ENCODE measurements at places on chromosomes 12 and 14.

- peak; percentile 23 for DNase-seq
These were observed 594 bp upstream of the VCPKMT start for GRCh38 chr14:50116966-50117365.

DNA sequence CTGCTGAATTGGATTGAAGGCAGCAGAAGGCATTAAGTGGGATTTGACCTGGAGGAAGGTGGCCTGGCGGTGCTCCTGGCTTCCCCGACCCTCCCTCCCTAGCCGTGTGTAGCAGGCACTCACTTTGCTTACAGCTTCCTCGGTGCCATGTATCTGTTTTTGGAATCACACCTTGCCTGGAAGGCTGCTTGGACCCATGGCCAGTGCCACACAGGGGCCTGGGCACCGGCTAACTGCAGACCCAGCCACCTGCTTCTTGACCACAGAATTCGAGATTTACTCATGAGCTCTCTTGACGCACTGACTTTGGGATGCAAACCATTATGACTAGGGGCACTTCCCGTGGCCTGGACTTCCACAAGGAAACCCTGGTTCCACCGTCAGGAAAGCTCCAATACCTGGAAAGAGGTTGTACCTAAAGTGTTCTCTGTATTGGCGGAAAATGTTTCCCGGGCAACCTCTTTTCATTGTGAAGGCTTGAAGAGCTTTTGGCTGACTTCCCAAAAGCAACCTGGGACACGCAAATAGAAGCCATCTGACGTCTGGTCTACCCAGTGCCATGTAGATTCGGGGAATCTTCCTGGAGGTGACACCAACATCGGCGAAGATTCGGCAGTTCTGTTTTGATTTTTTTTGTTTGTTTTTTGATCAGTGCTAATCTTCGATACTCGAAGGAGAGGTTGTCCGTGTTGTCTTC is 125.6 kb upstream of the RTL1 start:
- no peak for DNase-seq

DNA sequence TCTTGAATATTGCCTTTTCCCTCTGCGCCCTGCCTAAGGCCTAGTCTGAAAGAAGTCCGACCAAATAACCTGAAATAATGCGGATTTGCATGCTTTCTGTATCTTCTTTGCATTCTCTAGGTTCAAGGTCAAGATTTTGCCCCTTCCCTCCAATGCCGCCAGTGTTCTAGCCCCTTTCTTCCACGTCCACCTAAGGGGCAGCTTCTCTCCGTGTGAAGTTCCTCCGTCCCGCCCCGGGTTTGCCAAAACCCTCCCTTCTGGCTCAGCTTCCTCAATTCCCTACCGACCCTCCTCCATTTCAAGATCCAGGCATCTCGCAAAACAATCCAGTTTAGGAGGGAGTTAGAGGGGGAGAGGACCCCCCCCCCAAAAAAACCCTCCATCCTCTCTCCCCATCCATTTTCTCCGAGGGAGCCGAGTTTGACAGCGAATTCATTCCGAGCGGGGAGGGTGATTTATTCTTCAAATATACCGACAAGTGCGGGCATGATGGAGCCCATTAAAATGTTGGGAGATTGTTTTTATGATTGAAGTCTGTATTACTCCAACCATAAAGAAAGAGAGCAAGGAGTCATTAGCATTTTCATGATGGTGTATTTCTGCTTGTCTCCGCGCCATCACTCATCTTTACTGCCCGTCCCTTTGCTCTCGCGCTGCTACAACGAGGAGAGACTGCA is 20.9 kb upstream of the ATP5MC2 start:
- no peak for DNase-seq

DNA sequence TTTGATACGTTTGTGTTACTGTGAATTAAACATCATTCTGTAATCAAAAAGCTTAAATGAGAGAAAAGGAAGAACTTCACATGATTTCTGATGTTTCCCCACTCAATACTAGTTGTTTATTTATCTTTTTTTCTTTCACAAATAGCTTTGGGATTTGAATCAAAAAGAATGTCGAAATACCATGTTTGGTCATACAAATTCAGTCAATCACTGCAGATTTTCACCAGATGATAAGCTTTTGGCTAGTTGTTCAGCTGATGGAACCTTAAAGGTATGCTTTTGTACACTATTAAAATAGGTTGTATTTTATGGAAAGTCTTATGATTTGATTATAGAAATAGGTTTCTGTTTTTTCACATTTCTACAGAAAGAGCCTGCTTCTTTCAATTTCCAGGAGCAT is 41.5 kb downstream of the APAF1 start:
- no peak for DNase-seq

DNA sequence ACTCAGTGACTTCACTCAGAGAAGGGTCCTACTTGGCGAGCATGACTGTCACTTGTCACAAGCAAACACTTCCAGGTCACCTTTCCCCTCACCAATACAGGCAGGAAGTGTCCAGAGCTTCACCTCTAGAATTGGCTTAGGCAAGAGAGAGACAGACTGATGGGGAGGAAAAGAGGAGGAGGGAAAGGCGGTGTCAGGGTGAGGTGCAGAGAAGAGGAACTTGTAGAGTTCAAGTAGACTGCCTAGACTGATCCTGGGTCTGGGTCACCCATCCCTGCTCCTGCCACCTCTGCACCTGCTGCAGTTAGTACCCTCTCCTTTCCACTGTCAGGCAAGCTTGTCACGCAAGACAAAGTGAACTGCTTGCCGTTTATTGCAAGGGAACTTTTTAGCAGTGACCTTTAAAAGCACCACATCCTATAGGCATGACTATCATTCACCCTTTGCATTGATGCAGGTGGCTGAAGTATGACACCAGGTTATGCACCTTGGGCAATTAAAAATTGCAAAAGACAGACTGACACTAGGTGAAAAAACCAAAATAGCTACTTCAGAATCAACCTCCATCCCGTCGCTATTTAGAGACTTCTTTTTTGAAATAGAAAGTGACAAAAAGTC is 292.4 kb downstream of the SYT1 start:
- DNase-seq, result no peak

Data from hematopoietic multipotent progenitor cell treated with erythropoietin and hydrocortisone succinate and interleukin-3 and kit ligand, for 15 days (in vitro differentiated cells).